ENCODE measurements at places on chromosomes 16 and 17.

DNA sequence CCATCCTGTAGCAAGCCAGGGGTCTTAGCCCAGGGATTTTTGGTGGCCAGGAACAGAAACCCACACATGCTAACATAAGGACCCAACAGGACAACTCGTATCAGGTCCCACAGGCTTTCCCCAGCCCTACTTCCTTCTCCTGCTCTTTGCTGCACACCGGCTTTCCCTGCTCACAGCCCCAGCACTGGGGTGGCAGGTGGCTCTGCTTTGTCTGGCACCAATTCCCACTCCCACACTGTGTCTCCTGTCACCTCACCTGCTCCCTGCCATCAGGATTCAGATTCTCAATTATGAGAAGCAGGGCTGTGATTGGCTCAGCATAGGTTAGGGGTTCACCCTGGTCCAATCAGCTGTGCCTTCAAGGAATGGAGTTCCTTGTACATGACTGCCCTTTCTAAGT lies 94.1 kb downstream of the TMEM132E start:
- no peak for ATAC-seq

GRCh38 chr17:27319541-27320221 lies 25.8 kb downstream of the WSB1 start:
- peak; percentile 56 for ATAC-seq

- peak; percentile 54 for ATAC-seq
Observed at GRCh38 chr17:55496094-55496881, 15.0 kb downstream of the SMIM36 start.

- ATAC-seq: no peak
Observed at GRCh38 chr17:56260376-56261002, 107.2 kb downstream of the ANKFN1 start.

DNA sequence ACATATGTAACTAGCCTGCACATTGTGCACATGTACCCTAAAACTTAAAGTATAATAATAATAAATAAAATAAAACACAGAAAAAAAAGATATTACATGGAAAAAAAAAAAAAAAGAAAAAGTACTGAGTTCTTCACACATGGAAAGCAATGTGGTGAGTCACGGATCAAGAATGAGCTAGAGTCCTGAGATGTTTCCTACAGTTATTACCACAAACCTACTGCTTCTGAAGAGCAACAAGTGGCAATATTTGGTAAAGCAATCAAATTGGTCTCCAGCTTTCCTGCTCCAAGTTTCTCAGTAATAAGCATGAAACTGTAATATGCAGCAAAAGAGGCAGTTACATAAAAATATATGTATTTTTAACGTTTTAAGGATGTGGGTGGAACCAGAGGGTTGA lies 223.3 kb upstream of the SALL1 start:
- ATAC-seq: no peak

Data from SK-N-SH treated with all-trans-retinoic acid at 6 μM for 48 hours (cell line).